ENCODE measurements at places on chromosomes 16 and 17.

DNA sequence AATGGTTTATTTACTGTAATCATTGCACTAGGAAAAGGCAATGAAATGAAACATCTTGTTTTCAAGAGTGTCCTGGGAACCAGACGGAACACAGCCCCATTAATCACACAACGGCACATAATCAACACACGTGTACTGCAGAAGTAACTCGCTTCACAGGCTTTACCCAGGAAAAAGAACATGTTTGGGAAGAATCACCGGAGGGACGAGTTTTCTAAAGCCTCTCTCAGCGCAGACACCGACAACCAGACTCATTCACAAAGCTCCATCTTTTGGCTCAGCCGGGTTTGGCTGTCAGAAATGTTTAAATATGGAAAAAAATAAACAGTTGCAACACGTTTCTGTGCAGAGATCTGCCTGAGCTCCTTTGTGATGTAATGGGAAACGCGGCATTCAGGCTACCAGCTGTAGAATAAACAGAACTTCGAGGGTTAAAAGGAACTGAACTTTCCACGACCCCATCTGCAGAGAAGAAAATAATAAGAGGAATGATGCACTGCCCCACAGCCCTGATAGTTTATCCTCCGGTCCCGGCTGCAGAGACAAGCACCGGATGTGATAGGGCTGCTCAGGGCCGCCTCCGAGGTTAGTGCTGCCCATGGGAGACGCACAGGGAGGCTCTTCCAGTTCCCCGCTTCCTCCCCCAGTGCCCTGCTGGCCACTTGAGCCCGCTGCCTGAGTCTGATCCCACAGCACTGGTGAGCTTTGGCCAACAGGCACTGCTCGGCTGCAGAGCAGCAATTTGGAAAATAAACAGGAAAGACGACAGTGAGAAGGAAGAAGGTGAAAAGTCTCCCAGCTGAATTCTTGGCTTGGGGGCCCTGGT, 119.8 kb downstream of the HIC1 start:
- no peak for DNase-seq

- DNase-seq = no peak
Observed at GRCh38 chr17:19546289-19547065, 12.8 kb downstream of the SLC47A1 start.

GRCh38 chr16:53817117-53817755, 113.3 kb downstream of the FTO start:
- no peak for DNase-seq

DNA sequence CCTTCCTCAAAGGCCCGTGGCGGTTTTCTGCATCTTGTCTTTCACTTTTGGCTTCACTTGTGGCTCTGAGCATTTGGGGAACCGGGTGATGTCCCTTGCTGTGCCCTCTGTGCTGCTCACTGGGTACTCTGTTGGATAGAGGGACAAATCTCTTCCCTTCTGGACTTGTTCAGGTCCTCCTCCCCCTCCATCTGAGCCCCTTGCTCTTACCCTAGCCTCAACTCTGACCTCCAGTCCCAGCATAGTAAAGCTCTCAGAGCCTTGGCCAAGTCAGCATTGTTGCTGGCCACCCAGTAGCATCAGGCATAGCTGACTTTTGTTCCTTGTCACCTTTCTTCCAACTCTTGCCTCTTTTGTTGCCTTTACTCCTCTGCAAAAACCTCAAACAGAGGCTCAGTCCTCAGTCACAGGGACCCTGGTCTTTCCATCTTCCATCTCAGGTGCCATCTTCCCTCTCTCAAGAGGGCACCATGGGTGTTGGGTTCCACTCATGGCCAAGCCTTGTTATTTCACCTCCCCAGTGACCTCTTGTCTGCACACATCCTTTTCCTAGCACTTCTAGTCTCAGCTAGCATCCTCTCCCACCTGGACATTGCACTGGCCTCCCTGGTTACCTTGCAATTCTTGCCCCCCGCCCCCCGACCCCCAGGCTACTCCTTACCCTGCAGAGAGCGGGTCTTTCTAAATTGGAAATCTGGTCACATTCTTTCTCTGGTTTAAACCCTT, 393 bp upstream of the PSMB10 start:
- no peak for DNase-seq

GRCh38 chr17:9221147-9221921, 200.0 kb downstream of the NTN1 start:
- no peak for DNase-seq

GRCh38 chr16:78629173-78629572, 529.7 kb downstream of the WWOX start:
- no peak for DNase-seq

DNA sequence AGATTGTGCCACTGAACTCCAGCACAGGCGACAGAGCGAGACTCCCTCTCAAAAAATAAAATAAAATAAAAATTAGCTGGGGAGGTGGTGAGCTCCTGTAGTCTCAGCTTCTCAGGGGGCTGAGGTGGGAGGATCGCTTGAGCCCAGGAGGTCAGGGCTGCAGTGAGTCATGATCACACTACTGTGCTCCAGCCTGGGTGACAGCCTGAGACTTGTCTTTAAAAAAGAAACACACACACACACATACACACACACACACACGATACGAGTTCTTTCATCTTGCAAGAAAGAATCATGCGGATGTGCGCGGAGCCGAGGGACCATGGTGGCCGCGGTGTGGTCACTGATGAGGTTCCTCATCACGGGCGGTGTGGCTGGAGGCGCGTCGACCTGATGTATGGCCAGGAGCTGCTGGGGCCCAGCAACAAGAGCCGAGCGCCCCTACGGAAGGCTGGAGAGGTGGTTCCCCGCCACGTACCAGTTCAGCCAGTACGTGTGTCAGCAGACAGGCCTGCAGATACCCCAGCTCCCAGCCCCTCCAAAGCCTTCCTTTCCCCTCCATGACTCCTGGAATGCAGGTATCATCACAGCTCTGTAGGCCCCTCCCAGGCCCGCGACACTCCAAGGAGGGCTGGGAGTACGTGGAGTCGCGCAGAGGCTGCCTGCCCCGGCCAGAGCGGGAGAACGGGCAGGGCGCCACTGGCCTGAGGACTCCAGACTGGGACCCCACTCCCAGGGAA, 20.7 kb downstream of the NXN start:
- no peak for DNase-seq

GRCh38 chr16:12557786-12558185, 245.9 kb downstream of the CPPED1 start:
- no peak for DNase-seq

DNA sequence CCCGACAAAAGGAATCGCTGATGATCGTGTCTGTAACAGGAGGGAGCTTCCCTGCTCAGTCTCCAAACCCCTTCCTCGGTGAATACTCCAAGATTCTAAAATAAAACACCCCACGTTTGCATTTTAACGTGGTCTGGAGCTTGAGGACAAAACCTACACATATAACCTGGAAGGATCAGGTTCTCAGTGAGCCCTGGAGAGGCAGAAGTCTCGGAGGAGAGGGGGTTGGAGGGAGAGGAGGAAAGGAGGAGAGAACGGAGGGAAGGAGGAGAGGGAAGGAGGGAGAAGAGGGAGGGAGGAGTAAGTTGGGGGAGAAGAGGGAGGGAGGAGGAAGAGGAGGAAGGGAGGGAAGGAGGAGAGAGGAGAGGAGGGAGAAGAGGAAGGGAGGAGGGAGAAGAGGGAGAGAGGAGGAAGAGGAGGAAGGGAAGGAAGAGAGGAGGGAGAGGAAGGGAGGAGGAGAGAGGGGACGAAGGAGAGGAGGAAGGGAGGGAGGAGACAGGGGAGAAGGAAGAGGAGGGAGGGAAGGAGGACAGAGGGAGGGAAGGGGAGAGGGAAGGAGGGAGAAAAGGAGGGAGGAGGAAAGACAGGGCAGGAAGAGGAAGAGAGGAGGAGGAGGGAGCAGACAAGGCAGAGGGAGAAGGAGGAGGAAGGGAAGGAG, 27.4 kb upstream of the GINS2 start:
- DNase-seq = no peak

DNA sequence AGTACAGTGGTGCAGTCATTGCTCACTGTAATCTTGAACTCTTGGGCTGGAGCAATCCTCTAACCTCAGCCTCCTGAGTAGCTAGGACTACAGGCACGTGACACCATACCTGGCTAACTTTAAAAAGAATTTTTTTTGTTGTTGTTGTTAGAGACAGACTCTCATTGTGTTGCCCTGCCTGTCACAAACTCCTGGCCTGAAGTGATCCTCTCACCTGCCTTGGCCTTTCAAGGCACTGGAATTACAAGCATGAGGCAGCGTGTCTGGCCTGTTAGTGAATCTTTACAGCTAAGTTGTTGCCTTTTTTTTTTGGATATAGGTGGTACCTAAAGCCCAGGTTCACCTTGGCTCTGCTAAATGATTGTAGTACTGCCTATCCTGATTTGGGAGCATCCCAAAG, 290.6 kb downstream of the BCAS3 start:
- no peak for DNase-seq

DNA sequence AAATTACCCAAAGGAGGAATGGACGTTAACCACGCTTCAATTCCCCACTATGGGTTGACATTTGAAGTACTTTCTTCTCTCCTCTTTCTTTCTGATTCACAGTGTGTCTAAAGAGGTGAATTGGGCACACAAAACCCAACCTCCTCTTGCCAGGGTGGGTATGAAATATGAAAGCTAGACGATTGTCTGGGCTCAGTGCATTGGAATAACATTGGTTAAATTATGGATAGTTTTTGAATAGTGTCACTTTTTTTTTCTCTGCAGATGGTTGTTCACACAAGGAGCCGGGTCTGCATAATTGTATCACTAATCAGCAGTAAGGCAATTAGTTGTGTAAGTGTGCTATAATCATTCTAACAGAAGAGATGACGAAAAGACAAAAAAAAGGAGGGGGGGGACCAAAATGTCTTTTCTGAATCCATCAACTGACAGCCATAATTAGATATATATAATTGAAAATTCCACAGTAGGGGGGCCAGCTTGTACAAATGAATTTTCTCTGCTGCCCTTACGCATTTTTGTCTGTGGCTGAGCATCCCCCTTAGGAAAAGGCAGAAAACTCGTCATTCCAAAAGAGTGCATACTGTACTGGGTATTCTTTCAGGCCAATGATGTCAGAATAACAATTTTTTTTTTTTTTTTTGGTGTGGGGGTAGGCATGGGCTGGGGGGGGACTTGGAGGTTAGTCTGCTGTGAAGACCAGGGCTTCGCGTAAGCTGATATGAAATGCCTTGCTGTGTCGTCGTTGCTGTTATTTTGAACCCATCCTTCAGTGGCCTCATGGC, 307.5 kb upstream of the SALL1 start:
- no peak for DNase-seq

GRCh38 chr17:32492648-32493289, 6.0 kb downstream of the CDK5R1 start:
- DNase-seq = no peak

GRCh38 chr16:27447301-27447700, 45.3 kb downstream of the IL21R start:
- DNase-seq = no peak

GRCh38 chr16:49967012-49967559, 57.9 kb upstream of the CNEP1R1 start:
- DNase-seq = no peak

DNA sequence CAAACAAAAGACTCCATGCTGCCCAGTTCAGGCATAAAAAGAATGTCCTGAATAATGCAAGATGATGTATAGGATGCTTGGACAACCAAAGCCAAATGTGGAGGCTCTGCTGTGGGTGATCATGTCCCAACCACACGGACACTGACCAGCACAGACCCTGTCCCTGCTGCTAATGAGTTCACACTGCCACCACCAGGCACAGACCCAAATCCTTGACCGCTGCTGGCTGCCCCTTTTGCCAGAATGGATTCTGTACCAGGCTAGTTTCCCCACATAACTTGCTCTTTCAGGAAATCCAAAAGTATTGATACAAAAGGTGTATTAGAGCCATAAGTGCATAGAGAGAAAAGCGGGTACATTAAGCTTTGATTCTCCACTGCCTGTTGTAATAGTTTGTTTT, 60.9 kb downstream of the XYLT1 start:
- no peak for DNase-seq

- DNase-seq = no peak
Observed at GRCh38 chr16:66334853-66335574, 31.5 kb upstream of the CDH5 start.

DNA sequence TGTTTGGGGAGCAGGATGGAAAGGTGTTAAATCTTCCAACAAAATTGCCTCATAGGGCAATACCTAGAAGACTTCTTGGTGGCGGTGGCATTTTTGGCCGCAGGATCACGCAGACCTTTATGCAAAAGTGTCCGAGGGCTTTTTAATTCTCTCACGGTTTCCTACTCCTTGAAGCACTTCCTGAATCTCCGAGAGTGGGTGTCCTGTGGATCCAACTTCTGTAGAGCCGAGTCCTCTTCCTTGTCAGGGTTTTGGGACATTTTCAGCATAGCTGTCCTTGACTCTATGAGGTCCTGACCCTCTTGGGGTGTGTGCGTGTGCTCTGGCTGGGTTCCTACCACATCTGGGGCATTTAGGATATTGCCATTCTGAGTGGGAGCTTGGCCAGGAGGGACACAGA, 31.7 kb downstream of the IL21R start:
- no peak for DNase-seq

- no peak for DNase-seq
Observed at GRCh38 chr17:72510351-72511016, 389.7 kb downstream of the SOX9 start.

GRCh38 chr17:28547623-28548416, 4.6 kb downstream of the UNC119 start:
- DNase-seq = peak; percentile 30

DNA sequence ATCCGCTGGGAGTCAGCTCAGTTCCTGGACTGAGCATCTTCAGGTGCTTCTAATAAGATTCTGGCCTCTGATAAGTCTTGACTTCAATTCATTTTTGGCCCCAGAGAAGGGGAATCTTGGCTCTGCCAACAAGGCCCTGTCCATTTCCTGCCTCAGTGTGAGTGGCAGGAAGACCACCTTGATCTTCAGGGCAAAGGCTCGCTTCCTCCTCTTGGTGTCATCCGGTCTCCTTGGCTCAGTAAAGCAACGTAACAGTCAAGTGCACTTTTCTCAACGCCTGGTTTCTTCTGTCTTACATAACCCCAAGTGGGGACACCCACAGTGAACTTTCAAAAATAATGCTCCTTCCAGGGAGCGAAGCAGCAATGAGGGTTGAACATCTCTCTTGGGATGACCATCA, 169.8 kb downstream of the PRKCB start:
- no peak for DNase-seq

GRCh38 chr16:57938484-57938883, 32.4 kb downstream of the CNGB1 start:
- DNase-seq = no peak

DNA sequence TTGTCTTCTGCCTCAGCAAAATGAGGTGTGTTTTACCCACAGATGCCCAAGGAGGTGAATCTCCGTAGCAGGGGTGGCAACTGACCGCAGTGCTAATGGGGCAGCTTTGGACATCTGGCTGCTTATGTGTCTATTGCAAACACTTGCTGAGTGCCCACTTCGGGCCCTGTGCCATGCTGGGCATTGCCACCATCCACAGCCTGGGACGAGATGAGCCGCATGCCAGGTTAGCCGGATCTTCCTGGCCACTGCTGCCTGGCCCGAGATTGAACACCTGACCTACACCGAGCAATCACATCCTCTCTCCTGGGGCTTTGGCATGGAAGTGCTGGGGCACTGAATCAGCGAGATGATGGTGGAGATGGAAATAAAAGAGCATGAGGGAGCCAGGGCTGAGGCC, 238.7 kb downstream of the GSG1L start:
- no peak for DNase-seq
